ENCODE measurements at places on chromosomes 5 and 9.

GRCh38 chr5:173187054-173187743, 42.9 kb downstream of the BNIP1 start:
- peak; percentile 12 for DNase-seq

GRCh38 chr5:140560227-140560626, 3.0 kb upstream of the SRA1 start:
- no peak for DNase-seq

DNA sequence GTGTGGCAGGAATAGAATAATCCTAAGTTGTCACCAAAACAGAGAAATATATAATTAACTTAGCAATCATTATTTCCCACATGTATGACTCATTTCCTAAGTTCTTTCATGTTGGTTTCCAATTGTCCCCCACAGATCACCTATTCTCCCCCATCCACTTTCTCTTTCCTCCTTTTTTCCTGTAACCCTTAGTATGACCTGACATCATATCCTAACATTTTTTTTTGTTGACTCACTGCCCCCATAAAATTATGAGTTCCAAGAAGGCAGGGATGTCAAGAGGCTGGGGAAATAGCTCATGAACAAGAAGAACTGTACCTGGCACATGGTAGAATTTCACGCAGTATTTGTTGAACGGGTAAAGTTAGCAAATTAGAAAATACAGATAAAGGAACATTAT, 186.7 kb downstream of the DCP2 start:
- DNase-seq = peak; percentile 84

- DNase-seq = no peak
These were observed 319.1 kb downstream of the NTRK2 start for GRCh38 chr9:84988621-84989020.

DNA sequence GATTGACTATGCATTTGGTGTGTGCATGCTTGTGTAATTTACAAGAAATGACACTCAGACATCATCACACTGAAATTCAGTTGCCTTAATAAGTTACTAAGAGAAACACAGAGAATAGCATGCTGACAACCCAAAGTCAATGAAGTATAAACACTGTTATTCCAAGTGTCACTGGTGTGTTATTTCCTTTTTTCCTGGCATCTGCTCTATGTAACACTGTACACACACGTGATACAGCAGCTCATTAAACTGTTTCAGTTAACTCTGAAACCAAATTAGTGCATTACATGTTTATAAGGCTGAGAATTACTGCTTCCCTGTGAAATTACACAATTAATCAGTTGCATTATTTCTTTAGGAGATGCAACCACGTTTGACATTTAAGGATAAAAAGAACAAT, 252.7 kb downstream of the EFNA5 start:
- DNase-seq = no peak

DNA sequence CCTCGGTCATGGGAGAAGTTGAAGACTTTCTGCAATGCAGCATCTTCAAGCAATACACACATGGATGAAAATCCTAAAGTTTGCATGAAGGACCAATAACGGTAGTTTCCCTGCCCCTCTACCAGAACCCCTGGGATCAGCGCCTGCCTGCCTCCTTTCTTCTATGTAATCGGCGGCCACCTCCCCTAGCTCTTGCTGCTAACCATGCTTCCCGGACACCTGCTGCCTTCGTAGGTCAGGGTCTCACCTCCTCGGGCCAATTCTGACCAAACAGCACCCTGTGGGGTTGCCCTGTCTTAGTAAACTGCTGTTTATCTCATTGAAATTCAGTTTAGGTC, 388 bp upstream of the MED10 start:
- DNase-seq = no peak

DNA sequence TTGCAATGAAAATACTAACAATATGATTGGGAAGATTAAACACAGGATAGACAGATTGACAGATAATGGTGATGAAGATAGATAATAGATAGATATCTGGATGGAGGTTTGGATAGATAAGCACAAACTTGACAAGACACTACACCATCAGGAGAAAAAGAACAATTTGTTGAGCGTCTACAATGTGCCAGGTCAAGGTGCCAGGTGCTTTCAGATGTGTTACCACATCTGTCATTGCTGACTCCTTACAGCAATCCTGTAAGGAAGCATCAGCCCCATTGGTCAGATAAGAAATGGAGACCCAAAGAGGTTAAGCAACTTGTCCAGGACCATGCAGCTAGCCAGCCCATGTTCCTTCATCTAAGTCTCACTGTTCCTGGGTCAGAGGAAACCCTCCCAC, 1.6 kb upstream of the GABRP start:
- DNase-seq = no peak

GRCh38 chr5:88452820-88453219, 184.2 kb upstream of the TMEM161B start:
- DNase-seq = no peak

GRCh38 chr5:161697001-161697400, 11.5 kb downstream of the GABRA6 start:
- no peak for DNase-seq

DNA sequence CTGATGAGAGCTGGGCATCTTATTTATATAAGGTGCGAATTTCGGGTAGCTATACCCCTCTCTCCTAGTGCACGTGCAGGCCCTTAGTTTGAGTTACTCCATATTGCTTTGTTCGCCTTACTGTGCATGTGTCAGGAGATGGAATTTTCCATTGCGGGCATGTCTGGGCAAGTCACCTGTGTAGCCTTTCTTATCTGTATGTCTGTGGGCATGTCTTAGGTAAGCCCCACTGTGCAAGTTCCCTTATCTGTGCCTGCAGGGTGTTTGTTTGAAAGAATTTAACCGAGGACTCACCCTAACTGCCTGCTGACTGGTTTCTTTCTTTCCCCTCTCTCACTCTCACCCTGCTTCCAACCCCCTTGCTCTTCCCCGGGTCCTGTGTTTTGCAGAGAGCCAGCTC, 140.7 kb upstream of the RANBP3L start:
- no peak for DNase-seq

DNA sequence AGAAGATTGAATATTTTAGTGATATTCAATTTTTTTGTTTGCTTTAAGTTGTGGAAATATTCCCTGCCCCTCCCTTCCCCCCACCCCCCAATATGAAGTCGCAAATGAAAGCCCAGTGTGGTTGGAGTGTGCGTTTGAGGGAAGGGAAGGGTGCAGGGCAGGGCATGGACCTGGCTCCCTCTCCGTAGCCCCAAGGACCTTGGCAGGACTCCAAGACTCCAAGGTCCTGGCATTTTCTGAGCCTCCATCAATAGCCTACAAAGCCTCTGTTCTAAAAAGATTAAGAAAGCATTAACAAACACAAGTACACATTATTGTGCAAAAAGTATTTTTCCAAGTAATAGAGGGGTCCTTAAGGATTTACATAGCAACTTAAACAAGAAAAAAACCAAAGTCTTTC, 38.8 kb upstream of the PTPN3 start:
- DNase-seq = no peak

GRCh38 chr9:106312906-106313305, 550.1 kb upstream of the ZNF462 start:
- no peak for DNase-seq

GRCh38 chr5:163190283-163190682, 247.1 kb upstream of the CCNG1 start:
- no peak for DNase-seq

- no peak for DNase-seq
These were observed 2.3 kb downstream of the WHRN start for GRCh38 chr9:114503009-114503408.

DNA sequence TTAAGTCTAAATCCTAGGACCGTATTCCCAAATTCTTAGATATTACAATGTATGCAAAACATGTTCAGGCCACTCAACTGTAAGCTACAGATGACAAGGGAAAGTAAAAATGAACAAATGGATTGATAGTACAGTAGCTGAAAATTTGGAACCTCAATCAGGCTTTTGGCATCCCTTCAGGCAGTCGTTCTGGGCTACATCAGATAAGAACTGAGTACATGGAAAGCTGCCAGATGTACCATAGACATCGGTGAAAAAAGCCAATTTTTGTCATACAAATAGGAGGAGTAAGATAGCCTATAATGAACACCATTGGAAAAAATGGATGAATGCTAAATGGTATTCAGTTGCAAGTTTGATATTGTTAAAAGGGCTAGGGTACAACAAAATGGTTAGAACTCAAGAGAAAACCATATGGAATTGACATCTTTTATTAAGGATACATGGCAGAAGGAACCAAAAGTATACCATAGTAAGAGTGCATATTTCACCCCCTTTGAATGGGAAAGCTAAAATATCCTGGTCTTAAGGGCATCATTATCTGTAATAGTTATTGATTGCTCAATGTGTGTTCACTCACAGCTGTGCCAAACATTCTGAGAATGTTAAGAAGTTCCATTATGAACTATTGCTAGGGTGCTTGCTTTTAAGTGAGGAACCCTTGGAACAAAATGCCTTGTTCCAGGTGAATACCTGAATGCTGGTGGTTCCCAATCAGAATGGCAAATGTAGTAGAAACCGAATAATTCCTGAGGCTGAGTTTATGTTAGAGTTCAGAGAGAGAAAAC, 86.4 kb downstream of the NR3C1 start:
- DNase-seq = no peak

- no peak for DNase-seq
These were observed 16.7 kb upstream of the SLC25A51 start for GRCh38 chr9:37920471-37921167.

DNA sequence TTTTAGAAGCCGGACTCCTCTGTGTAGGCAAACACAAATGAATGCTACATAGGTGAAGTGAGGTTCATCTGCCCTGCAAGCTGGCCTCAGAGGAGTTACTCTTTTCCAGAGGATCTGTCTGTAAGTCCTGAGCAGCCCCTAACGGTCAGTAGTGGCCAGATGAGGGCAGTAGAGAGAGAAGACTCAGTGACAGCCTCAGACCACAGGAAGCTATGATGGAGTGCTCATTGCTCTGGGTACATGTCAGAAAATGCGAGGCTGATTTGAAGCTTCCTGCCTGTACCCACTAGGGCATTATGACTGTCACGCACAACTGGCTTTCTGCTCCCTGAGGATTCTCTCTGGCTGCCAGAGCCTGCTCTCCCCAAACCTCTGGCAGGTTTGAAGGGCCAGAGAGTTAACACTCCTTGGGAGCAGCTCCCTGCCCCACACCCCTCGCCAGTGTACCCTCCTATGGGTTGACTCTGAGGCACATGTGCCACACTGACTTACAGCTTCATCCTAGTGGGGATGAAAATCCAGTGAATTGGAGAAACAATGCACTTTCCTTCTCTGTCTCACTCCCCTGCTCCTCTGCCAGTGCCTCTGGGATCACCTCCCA, 141.5 kb downstream of the GABRG2 start:
- peak; percentile 24 for DNase-seq

GRCh38 chr5:40217553-40217952, 462.2 kb upstream of the PTGER4 start:
- no peak for DNase-seq

GRCh38 chr9:110031511-110032173, 176.3 kb downstream of the C9orf152 start:
- DNase-seq = no peak

DNA sequence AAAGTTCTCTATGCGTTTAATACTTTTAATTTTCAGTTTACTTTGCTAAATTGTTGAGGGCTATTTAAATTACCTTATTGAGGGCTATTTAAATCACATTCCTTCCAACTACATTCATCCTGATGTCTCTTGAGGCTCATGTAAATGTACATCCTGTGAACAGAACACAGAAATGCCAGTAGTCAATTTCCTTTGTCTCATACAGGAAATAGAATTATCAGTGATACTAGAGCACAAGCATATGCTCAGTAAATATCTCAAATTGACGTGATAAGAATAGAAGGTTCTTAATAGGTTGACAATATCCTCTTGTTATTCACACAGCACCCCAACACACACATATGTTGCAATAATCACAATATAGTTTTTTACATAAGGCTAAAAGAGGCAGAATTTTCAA, 449.0 kb downstream of the CYLC2 start:
- DNase-seq = no peak

GRCh38 chr9:103904242-103904641, 189.9 kb upstream of the SMC2 start:
- no peak for DNase-seq

DNA sequence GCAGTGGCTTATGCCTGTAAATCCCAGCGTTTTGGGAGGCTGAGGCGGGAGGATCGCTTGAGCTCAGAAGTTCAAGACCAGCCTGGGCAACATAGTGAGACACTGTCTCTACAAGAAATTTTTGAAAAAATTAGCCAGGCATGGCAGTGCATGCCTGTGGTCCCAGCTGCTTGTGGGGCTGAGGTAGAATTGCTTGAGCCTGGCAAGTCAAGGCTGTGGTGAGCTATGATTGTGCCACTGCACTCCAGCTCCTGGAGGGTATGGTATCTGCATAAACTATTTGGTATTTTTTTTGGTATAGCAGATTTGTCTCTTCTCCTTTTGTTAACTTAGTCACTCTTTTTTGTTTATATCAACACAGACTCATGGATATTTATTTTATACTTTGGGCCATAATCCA, 61.5 kb upstream of the TEX48 start:
- DNase-seq = no peak

- DNase-seq = no peak
These were observed 73.5 kb downstream of the MTAP start for GRCh38 chr9:21875893-21876292.

DNA sequence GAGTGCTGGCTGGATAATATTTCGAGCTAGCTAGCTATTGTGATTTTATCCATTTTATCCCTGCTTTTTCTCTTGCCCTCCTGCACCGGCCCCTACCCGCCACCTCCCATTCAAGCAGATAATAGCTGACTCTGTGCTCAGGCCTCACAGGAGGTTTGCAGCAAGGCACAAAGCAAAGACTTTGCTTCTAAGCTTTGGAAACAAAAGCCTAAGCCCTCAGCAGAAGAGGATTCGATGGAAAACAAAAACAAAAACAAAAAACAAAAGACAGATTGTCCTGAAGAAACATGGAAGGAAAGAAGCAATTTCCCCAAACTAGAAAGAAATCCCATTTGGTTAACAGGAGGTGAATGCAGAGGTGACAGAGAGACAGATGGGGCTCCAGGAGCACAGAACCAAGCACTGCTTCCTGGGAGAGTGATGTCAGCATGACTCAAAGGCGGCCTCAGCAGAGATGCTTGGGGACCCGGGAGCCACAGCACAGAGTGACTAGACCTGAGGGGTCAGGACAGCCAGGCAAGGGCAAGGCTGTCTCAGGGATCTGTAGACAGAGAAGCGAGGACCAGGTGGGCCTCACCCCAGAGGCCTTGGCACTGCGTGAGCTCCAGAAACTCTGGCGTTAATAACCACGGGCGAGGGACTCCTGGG, 28.4 kb downstream of the MTX3 start:
- DNase-seq = no peak

GRCh38 chr5:134328619-134329018, 38.4 kb downstream of the CDKL3 start:
- no peak for DNase-seq

- DNase-seq = no peak
These were observed 82.1 kb upstream of the NMUR2 start for GRCh38 chr5:152487130-152487529.
